Stimulated activated CD4-positive, alpha-beta T cell treated with anti-CD3 and anti-CD28 coated beads, Interleukin-2, amount 100 ng/mL, for 24 hours (primary cell): ENCODE measurements at places on chromosomes 5 and 9.
A peak's percentile ranks its signal among the peaks of the same experiment; 100 is the strongest.

DNA sequence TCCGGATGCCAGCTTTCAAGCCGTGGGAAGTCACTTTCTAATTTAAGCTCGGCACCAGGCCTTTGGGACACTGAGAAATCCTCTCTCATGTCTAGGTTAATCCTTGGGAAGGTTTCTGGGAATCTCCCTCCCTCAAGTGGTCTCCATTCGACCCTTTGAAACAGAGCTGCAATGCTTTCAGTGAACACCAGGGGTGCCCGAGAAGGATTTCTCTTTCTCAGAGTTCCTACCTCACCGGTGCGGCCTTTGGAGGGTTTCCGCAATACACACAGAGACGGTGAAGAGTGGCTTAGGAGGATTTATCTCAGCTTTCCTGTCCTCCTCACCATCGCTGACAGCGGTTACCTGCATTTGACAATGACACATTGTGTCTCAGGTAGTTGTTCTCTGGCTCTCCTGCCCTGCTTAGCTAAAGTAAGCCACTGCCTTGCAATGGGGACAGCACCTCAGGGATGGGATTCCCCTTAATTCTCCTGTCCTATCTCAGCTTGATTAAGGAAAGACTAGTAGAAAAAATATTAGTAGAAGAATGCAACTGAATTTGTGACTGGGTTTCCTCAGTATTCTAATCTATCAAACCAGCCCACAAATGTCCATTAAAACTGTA lies 180.6 kb downstream of the GABRG2 start:
- DNase-seq = no peak

GRCh38 chr5:92629574-92629973 lies 951.4 kb downstream of the NR2F1-AS1 start:
- DNase-seq = no peak

DNA sequence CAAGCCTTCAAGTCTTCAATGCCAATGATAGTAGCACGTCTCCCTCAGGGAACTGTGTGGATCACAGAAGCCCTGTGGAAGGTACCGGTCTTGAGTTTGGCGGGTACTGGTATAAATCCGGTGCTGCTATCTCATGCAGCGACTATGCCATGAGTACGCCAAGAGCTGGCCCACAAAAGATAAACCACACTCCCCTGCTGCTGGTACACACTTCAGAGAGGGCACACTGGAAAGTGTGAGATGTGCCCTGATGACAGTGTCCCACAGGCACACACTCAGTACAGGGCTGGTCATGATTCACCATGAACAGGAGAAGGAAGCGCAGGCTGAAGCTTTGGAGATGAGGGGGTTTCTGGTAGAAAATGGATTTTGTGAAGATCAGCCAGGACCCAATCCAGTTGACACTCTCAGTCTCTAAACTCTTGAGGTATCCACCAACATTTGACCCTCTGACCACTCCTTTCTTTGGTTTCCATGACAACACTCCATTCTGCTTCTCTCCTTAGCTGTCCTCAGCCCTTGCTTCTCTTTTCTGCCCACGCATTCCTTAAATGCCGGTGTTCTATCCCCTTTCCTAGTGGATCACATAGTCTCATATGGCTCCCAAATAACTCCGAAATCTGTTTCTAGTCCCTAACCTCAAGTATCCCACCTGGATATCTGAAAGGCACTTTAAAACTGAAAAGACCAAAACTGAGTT lies 5.1 kb downstream of the AMACR start:
- DNase-seq = no peak

- no peak for DNase-seq
These were observed 17.5 kb upstream of the CXCL14 start for GRCh38 chr5:135596157-135596763.

- no peak for DNase-seq
These were observed 317.9 kb upstream of the IRX1 start for GRCh38 chr5:3277590-3278196.

- DNase-seq = no peak
These were observed 39.8 kb upstream of the PITX1 start for GRCh38 chr5:135073761-135074345.

DNA sequence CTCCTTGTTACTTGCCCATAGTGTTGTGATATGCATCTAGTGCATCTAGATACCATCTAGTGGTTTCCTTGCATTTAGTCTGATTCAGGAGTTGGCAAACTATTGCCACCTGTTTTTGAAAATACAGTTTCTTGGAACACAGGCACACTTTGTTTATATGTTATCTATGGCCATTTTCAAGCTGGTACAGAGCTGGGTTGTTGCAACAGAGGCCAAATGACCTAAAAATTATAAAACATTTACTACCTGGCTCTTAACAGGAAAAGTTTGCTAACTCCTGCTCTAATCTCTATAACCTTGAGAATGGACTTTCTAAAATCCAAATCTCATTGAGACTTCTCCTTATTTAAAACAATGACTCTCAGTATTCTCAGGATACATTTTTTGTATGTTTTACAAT lies 19.4 kb upstream of the FBXO38 start:
- DNase-seq = no peak

DNA sequence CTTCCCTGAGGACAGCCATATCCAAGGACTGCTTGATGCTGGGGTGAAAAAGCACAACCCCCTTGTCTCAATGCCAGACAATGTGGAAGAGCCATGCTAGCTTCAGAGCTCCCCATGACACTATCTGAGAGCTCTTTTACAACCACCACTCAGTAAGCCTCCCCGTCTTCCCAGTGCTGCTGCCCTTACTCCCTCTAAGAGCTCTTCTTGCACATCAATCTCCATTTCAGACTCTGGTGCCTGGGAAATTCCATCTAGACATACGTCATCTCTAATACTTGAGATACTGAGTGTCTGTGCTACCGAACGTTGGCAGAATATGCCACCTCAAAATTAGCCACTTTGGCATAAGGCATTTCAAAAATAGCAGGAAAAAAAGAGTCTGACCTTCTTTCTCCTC lies 94.5 kb downstream of the EDIL3 start:
- DNase-seq = no peak

DNA sequence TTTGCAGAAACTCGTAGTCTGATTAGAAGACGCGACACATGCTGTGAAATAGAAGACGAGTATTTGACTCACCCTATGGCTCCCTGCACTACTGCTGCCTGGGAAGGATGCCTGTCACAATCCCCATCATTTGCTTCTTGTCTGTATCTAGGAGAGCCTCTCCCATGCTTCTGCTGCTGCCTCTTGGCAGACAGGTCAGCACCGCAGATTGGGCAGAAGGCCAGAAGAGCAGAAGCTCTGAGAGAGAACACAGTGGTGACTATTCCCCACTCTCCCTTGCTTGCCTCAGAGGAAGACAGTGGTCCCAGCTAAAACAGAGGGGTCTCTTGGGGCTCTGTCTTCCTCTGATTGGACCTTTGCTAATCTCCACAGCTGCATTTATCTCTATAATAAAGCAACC lies 84.0 kb upstream of the SMIM32 start:
- DNase-seq = no peak

- DNase-seq = peak; percentile 64
These were observed 753 bp downstream of the FANCC start for GRCh38 chr9:95316794-95317118.

GRCh38 chr9:1639166-1639565 lies 376.0 kb upstream of the SMARCA2 start:
- DNase-seq = no peak

DNA sequence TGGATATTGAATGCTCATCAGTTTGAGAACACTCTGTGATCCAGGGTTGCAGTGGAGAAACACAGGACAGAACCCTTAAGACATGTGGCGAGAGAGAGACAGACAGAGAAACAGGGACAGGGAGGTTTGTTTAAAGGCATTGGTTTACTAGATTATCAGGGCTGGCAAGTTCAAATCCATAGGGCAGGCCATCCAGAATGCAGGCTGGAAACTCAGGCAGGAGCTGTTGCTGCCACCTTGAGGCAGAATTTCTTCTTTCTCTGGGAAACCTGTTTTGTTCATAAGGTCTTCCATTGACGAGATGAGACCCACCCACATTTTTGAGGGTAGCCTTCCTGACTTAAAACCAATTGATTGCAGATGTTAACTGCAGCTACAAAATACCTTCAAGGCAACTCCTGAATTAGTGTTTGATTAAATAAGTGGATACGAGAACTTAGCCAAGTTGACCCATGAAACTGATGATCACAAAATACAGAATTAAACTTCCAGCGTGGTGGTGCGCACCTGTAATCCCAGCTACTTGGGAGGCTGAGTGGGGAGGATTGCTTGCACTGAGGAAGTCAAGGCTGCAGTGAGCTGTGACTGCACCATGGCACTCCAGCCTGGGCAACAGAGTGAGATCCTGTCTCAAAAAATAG lies 55.9 kb downstream of the NSUN2 start:
- DNase-seq = no peak

- no peak for DNase-seq
These were observed 379.1 kb upstream of the KIF2A start for GRCh38 chr5:61926911-61927310.

DNA sequence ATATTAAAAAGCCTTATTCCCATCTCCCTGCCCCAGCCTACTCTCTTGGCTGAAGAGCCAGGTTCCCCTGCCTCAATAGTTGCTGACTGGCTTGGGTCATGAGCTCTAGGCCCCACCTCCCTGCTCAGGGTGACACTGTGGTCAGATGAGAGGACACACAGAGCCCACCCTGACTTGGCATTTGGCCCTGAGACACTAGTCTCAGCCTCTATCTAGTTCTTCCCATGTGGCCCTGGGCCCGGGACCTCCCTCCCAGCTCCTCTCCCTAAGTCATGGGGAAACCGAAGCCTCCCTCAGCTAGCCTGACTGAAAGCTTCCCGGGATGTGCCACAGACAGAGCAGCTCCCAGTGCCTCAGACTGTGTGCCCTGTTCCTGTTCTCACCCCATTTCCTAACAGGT lies 5.8 kb upstream of the MYOZ3 start:
- no peak for DNase-seq

DNA sequence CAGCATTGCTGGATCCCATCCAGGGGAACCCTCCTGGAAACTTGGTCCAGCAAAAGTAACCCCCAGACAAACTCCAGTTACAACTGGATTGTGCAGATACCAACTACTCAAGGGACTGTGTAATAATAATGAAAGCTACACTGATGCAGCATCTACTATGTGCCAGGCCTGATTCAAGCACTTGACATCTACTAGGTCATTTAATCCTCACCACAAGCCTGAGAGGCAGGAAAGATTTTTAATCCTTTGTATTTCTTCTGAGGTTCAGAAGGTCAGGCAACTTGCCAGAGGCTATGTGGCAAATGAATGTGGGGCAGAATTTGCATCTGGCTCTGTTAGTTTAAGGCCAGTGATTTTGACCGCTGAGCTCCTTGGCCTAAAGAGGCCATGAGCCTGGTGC lies 29.5 kb upstream of the FOXI1 start:
- no peak for DNase-seq

DNA sequence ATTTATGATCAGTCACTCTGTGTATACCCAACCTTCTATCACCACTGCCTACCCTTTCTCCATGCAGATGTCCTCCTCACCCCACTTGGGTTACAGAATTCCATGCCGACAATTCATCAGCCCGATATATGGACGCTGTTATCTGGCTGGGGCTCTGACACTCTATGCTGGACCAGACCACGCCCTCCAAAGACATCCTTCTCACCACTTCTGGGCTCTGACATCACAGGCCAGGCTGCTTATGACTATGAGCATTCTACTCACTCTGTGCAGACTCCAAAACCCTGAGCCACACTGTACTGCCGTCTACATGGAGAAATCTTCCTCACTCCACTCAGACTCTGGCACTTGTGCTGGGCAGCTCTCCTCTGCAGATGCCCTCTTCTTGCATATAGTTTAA lies 7.6 kb upstream of the AK3 start:
- no peak for DNase-seq

DNA sequence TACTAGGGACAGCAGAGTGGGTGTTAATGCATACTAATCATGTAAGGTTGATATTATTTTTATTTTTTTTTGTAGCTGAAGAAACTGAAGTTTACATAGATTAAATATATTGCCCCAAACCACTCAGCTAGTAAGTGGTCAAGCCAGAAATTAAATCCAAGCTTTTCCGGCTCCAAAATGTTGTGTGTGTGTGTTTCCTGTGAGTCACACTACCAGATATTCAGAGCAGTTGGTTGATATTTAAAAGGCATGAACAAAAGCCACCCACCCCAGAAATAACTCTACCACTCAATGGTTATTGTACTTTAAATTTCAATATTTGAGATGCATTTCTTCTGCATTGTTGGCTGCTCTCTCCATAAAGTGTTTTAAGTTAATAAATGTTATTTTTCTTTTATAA lies 29.5 kb downstream of the KCNN2 start:
- DNase-seq = no peak

GRCh38 chr9:90641086-90641485 lies 1.5 kb downstream of the DIRAS2 start:
- no peak for DNase-seq

DNA sequence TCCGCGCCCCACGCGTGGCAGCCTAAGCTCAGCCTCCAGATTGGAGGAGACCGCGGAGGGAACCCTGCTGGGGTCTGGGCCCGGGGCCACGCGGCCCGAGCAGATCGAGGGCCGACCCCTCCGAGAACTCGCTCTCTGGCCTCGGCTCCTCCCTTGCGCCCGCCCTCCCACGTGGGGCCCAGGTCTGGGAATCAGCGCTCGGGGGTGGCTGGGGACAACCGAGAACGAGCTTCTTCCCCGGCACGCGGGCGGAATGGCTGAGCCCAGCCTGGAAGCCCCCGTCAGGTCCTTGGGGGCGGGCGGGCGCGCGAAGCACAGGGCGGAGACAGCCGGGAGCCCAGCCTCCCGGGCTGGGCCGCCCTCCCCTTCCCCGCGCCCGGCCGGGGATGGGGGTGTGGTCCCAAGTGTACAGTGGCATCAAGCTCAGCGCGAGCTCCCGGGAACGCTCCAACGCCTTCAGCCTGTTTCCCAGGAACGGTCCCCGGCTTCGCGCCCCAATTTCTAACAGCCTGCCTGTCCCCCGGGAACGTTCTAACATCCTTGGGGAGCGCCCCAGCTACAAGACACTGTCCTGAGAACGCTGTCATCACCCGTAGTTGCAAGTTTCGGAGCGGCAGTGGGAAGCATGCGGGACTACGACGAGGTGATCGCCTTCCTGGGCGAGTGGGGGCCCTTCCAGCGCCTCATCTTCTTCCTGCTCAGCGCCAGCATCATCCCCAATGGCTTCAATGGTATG lies at the start of gene SLC22A4:
TSS of gene SLC22A4 (plus strand) at position 403 of the 736 bp plus-strand sequence. CDS start at position 626, 223 bp downstream.
- peak; percentile 80 for DNase-seq

DNA sequence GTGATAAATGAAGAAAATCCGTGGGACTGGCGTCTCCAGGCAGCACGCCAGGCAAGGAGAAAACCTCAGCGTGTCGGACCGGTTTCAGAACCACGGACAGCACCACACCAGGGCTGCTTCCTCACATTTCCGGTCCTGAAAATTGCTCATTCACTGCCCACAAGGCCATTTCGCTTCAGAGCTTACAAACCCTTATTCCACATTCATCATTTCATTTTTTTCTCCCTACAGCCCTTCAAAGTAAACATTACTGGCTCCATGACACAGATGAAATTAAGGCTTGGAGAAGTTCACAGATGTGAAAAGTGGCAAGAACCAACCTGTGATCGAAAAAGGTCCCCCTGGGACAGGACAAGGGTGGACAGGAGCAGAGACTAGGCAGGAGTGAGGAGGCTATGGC lies 1.5 kb upstream of the GPRIN1 start:
- peak; percentile 67 for DNase-seq
